Upper lobe of right lung (tissue), 1 donor: ENCODE measurements at places on chromosomes 5 and 9. TPM values are rescaled to one million over a fixed set of nuclear protein-coding genes. Genes with fewer than 3 reads are reported as not detected.

DNA sequence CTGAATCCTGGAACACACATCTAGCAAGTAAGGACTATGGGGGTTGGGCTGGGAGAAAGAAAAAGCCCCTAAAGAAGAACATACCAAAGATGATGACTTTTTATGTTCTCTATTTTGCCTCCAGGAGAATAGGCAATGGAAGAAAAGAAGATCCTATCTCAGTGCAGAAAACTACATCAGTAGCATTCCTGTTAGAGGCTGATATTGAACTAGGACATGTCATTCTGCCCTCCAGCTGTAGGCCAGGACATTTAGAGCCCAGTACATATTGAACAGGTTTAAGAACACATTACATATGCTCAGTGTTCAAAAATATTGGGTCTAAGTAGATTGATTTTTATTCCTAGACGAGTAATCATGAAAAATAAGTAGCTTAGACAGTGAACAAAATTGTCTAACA lies 24.7 kb downstream of the PRLR start:
- H3K27ac ChIP-seq = no peak overlapping the region
- H3K4me3 ChIP-seq = no peak overlapping the region
- no peak for DNase-seq
- H3K27me3 ChIP-seq = no peaks in the 10 kb centered on the region

- H3K4me1 ChIP-seq = no peaks in the 10 kb centered on the region
- DNase-seq = no peak
- H3K27ac ChIP-seq = no peak overlapping the region
These were observed 93.2 kb downstream of the GHR start for GRCh38 chr5:42516282-42517042.

- H3K27me3 ChIP-seq = no peaks in the 10 kb centered on the region
- H3K36me3 ChIP-seq = no peaks in the 10 kb centered on the region
- no peak overlapping the region for H3K4me3 ChIP-seq
- DNase-seq = no peak
- H3K27ac ChIP-seq = no peak overlapping the region
These were observed 55.1 kb upstream of the ZNF608 start for GRCh38 chr5:124801551-124801950.

GRCh38 chr9:69637193-69637816 lies 34.9 kb downstream of the APBA1 start:
- no peaks in the 10 kb centered on the region for H3K36me3 ChIP-seq
- H3K4me1 ChIP-seq = no peaks in the 10 kb centered on the region
- DNase-seq = no peak
- no peak overlapping the region for H3K4me3 ChIP-seq
- H3K27ac ChIP-seq = no peak overlapping the region
- no peaks in the 10 kb centered on the region for H3K27me3 ChIP-seq

- no peaks in the 10 kb centered on the region for H3K36me3 ChIP-seq
- no peaks in the 10 kb centered on the region for H3K4me1 ChIP-seq
- H3K27ac ChIP-seq = no peak overlapping the region
- no peak overlapping the region for H3K4me3 ChIP-seq
These were observed 35.3 kb upstream of the NFIL3 start for GRCh38 chr9:91458906-91459305.

Gene GDF9
- 0.46 TPM for total RNA-seq

Gene ADGRD2
- not detected for total RNA-seq
